ENCODE measurements at places on chromosomes 7 and 10.
A peak's percentile ranks its signal among the peaks of the same experiment; 100 is the strongest.

DNA sequence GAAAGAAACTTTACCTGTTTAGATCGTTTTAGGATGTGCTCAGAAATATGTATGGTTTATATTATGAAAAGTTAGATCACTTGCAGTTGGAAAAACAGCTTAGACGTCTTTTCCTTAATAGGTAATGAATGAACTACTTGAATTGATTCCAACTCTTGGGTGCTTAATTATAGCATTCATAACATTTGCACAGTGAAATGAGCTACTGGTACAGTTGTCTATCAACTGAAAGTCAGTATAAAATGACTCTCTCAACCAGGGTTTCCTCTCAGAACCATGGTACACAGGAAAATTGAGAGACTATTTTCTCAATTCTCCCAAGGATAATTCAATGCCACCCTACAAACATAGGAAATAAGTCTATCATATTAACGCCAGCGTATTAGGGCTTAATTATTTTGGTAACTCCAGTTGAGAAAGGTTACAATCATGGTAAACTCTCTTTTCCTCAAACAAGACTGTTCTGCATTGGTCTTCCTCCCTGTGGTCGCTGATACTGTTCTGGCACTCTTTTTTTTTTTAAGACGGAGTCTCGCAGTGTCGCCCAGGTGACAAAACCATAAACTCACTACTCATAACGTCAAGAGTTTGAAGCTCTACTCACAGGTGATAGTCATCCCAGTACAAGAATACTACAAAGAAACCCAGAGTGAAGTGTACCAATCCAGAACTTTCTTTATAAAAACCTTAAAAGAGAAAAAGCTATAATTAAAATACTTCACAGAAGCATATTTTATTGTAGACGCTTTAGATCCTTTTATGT, 2.0 kb downstream of the ANLN start:
- no peak for DNase-seq

GRCh38 chr10:80612261-80612660, 74.6 kb downstream of the SH2D4B start:
- DNase-seq: no peak

DNA sequence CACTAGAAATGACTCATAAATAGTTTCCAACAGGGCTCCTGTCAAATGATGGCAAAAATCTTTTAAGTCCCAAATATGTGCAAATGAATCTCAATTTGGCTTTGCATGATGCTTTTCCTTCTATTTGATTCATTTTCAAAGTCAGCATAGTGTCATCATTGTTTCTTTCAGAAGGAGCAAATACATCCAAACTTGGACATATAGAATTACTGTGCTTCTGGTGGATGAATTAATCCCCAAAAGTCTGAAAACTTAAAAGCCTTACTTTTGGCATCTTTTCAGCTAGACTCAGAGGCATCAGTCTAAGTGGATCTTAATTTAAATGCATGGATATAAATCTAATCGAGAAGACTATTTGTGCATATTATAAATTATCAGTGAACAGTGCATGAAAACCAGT, 578.1 kb upstream of the FZD8 start:
- DNase-seq: no peak

GRCh38 chr10:60335708-60336107, 54.0 kb downstream of the ANK3 start:
- no peak for DNase-seq

- no peak for DNase-seq
Measured at GRCh38 chr10:19952224-19953010, 136.2 kb downstream of the PLXDC2 start.

DNA sequence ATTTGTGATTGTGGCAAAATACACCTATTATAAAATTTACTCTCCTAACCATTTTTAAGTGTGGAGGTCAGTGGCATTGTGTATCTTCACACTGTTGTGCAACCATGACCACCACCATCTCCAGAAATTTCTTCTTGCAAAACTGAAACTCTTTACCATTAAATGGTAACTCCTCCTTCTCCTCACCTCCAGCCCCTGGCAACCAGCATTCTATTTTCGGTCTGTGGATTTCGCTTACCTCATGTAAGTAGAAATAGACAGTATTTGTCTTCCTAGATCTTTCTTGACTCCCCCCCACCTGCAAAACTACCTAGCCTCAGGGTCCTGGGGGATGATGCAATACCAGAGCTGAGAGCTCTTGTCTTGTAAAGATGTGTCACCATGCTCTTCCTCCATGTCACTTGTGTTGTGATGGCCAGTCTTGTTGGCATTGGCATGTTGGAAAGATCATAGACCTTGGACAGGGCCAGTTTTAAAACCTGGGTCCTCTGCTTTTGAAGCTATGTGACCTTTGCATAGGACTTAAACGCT, 71.1 kb upstream of the EMX2 start:
- no peak for DNase-seq

- peak; percentile 95 for DNase-seq
Measured at GRCh38 chr10:63798599-63799498, 277.6 kb downstream of the REEP3 start.

DNA sequence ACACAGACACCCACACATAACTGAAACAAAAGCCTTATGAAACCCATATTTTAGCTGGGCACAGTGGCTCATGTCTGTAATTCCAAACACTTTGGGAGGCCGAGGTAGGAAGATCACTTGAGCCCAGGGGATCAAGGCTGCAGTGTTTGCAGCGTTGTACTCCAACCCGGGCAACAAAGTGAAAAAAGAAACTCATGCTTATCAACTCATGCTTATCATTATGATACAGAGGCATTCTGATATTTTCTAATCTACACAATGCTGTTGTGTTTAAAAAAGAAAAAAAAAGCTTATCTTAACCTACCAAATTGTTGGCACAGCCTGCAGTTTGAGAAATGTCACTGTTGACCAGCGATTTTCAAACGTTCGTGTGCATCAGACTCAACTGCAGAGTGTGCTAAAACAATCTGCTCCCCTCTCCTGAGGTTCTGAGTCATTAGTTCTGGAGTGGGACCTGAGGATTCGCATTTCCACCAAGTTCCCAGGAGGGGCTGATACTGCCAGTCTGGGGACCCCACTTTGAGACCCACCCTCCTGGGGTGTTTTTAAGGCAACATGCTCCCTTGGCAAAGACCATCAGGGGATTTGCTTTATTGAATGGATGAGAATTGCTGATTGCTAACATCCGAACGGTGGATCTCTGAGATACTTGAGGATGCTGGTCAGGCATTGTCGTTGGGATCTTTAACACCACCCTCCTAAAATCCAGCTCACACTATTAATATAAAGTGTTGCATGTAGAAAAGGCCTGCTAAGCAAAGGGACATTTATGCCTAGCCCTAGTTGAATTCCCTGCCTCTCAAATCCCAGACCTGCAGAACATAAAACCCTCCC, 16.2 kb downstream of the CHST3 start:
- no peak for DNase-seq

- DNase-seq: no peak
Measured at GRCh38 chr7:25643286-25643685, 415.0 kb upstream of the NPVF start.

DNA sequence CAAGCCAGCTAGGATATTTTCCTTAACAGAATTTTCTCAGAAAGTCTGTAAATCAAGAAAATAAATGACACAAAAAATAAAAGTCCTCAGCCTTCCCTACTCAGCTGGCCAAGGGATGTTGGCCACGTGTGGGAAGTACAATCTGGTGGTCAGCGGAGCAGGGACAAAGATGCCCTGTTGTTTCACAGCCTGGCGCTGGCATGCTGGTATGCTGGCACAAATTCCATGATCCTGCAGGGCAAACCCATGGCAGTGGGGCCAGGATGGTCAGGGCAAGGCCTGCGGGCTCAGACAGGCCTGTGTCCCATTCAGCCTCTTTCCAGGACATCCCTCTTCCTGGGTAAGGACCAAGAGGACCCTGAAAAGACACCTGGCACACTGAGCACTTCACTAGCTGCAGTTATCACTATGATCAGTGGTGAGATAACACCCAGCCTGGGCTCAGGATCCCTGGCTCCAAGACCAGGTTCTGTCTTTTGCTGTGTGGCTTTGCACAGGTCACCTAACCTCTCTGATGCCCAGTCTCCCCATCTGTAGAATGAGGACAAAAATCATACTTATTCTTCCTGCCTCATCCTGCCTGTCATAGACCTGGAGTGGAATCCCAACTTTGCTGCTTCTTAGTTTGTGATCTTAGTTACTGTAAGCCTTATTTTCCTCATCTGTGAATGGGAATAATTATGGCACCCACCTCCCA, 10.8 kb upstream of the HSPA12A start:
- no peak for DNase-seq

DNA sequence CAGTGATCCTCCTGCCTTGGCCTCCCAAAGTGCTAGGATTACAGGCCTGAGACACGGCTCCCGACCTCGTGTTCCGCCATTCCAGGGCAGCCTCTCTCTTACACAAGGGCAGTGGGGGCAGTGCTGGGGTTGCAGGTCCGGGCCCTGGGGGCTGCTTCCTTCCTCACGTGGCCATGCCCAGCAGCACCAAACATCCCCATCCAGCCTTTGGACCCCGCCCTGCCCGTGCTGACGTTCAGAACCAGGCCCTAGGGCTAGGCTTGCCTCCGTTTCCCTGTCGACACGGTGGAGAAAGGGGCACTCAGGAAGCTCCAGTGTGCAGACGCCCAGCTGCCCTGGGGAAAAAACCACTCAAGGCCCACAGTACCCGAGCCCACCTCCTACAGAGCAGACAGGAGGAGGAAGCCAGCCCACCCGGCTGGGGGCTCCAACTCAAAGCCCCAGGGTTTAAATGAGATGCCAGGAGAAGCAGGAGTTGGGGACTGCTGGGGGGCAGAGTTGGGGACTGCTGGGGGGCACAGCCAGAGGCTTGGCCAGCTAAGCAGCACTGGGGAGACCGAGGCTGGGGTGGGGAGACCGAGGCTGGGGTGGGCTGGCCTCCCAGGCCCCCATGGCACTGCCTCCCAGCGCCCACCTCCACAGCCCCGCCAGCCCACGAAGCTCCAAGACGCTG, 35.9 kb downstream of the ADAP1 start:
- DNase-seq: no peak

DNA sequence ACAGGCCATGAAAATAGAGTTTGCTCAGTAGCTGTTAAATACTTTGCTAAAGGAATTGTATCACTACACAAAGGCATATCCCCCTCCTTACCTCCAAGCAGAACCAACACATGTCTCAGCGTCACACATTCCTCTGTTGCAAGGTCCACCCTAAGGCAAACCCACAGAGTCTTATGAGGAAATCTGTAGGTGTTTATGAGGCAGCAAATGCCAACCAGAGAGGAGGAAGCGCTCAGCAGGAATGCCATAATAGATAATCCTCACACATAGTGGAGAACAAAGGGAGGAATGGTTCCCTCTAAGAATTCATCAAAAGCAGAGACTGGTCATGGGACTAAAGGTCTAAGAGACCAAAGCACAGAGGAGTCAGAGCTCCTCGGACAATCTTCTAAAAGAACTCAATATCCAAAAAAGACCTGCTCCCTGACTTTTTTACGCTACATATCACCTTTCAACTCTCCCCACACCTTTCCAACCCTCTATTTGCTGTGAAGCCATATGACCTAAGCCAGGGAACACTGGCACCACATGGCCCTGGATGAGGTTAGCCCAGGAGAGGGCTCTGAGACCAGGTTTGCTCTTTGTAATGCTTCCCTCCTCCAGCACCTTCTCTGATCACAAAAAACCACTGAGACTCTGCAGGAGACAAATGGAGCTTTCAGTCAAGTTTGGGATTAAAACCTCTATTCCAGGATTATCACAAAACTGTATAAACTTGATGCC, 7.3 kb downstream of the SLC25A13 start:
- DNase-seq: peak; percentile 42

DNA sequence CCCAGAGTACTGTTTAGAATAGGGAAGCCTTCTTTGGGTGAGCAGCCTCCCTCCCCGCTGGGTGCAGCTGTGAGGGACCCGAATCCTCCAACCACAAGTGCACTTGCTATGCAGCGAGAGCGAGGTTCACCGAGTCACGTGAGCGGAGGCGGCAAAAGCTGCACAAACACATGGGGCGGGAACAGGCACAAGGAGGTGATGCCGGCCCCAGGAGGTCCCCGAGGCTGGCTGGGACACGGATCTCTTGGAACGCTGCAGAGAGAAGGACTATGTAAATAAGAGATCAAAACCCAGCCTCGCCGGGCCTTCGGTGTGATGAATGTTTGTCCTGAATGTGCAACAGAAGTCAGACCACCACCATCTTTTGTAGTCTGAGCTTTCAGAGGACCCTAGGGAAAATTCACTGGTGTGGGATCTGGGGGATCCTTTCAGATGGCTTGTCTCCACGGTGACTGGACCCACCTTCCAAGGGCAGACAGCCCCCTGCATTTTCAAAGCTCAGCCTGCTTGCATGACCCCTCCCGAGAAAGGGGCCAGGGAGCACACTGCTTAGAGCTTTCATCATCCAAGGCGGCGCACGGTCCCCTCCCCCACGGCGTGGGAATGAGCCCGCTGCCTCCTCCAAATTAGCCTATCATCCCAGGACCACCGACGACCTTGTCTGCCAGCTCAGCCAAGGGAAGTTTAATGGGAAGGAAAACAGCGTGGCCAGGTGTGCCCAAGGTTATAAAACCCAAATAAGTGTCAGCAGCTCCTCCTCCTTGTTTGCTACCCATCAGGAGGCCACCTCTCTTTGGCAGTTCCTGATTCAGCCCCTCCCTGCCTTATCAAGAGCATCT, 327.7 kb downstream of the CXCL12 start:
- no peak for DNase-seq

DNA sequence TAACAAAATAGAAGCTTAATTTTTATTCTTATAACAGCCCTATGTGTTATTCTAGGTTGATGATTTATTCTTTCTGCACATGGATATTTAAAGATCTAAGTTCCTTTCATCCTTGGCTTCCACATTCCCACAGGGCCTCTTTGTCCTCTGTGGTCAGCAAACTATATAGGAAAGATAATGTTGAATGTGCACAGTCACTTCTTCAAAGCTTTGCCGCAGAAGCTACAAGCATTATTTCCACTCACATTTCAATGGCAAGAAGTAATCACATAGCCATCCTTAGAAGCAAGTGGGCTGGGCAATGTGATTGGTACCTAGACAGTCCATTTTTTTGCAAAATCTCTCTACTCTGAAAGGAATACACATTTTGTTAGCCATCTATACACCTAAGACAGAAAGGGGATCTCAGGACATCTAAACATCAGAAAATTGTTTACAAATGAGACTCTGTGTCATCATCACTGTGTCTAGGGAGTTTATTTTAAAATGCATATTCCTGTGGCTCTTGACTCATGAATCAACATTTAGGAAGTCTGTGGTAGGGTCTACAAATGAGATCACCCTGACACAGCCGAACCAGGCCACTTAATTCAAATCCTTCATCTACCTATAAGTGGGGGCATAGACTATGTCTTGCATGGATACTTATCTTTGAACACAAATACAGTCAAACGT, 1060.5 kb downstream of the XPNPEP1 start:
- DNase-seq: peak; percentile 21

GRCh38 chr7:155377838-155378579, 79.9 kb upstream of the EN2 start:
- DNase-seq: peak; percentile 31

- DNase-seq: peak; percentile 30
Measured at GRCh38 chr7:35624299-35625186, 70.4 kb downstream of the HERPUD2 start.

GRCh38 chr10:129850790-129851189, 113.3 kb downstream of the EBF3 start:
- DNase-seq: no peak
